IMR-90 (cell line): ENCODE measurements at places on chromosomes 6 and 20. TPM values are rescaled to one million over a fixed set of nuclear protein-coding genes. Genes with fewer than 3 reads are reported as not detected.

Gene TCF15
- not detected in 2 replicates for polyA plus RNA-seq

Gene RFX6
- polyA plus RNA-seq: not detected in 2 replicates

Gene XKR7
- not detected in 2 replicates for polyA plus RNA-seq

Gene RSPO4
- not detected in 2 replicates for polyA plus RNA-seq

Gene C6orf163
- 0.43 and 0.55 TPM in 2 replicates for polyA plus RNA-seq

Gene ZSCAN12
- polyA plus RNA-seq: 1.6 and 2.0 TPM in 2 replicates

Gene CGA
- polyA plus RNA-seq: 0.15 and 0.17 TPM in 2 replicates

Gene TRIM40
- not detected in 2 replicates for polyA plus RNA-seq

- DNase-seq: no peak
These were observed 41.1 kb downstream of the SUN5 start for GRCh38 chr20:32963176-32963575.

- peak; percentile 23 for DNase-seq
These were observed 223.6 kb downstream of the KIF16B start for GRCh38 chr20:16349523-16350260.

DNA sequence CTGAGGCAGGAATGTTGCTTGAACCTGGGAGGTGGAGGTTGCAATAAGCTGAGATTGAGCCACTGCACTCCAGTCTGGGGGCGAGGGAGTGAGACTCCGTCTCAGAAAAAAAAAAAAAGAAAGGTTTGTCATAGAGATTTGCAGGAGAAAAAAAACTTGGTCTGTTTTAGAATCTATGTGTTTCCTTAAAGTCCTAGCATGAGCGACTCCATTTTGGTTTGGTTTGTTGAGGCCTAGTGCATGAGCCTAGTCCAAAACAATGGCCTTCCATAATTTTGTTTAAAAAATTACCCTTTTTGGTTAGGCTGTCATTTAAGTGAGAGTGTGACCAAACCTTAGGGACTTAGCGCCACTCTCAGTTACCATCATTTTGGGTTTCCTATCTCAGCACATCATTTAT, 8.2 kb upstream of the GNMT start:
- DNase-seq: no peak

DNA sequence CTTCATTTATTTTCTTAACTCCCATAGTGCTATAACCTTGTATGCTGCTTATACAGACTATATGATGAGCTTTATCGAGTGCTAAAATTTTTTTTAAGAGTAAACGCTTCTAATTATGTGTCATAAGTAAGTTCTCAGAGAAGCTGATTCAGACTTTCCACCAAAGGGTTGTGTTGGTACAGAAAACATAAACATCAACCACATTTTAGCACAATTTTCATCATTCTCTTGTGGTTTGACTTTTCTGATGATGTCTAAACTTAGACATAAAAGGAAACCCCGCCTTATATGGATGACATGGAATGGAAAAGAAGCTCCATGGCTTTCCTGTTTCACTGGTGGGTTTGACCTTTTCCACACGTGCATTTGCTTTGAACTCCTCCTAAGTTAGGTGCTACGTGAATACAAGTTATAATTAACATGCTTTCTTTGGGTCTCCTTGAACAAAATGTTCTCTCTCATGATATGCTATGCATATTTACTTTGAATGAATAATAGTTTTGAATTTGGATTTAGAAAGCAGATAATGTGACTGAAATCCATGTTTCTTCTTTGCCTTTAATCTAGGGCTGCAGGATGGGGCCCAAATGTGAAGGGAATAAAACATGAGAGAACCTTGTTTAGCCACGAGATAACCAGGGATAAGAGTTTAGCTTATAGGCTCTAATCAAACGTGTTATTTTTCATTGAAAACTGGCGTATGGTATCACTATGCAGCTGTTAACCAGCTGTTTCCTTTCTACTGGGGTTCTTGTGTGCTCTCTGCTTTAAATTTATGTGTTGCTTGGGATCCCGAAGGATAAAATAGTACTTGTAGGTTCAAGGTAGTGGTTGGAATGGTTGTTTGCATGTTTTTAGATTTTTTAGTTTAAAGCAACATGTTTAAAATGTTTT, 127.1 kb upstream of the AHI1 start:
- DNase-seq: peak; percentile 46

DNA sequence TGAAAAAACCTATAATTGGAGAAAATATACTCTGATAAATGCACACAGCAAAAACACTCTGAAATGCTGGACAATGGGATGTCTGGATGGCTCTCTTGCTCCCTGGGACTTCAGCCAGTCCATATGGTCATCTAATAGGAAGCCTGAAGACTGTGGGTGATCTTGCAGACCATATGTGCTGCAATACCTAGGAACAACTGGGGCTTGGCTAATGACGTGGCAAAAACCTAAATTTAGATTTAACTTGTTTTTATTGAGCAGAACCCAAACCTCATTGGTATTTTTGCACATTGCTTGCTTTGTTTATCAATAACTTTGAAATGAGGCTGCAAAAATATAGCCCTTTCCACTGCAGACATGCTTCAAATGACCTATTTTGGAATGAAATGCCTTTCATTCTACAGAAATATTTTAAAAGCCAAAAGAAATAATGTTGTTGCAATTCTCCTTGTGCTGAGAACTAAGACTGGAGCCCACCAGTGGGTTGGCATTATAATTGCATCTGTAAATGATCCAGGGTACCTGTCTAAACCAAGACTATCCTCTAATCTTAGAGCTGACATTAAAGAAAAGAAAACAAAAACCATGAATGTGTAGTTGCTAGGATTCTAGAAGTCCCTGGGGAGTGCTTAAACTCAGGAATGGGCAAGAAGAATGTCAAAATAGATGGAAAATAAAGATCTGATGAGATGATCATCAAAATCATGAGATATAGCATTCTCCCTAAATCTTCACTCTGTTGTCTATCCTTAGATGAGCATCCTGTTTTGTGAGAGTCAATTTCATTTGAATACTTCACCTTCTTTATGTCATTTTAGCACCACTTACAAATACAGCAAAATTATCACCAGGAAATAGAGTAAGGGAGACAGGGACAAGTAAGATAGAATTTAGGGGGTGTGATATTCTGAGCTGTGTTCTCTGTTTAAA, 152.1 kb upstream of the RIMS1 start:
- DNase-seq: peak; percentile 4

- DNase-seq: no peak
These were observed 328.4 kb downstream of the DHX35 start for GRCh38 chr20:39290575-39290974.

DNA sequence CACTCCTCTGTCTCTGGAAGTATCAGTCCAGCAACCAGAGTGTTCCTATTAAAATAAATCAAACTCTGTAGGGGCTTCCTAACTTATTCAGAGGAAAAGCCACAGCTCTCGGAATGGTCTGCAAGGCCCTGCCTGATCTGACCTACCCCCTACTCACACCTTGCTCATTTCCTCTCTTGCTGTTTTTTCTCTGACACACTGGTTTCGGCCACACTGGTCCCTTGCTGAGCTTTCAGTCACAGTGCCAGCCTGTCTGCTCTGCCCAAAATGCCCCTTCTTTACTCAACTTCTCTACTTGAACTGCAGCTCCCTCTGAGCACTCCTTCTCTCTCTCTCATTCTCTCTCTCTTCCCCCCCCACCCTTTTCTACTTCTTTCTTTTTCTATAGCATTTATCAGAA, 430.2 kb downstream of the UTRN start:
- DNase-seq: no peak

- peak; percentile 97 for DNase-seq
These were observed 69.4 kb upstream of the NAA20 start for GRCh38 chr20:19947611-19948264.

DNA sequence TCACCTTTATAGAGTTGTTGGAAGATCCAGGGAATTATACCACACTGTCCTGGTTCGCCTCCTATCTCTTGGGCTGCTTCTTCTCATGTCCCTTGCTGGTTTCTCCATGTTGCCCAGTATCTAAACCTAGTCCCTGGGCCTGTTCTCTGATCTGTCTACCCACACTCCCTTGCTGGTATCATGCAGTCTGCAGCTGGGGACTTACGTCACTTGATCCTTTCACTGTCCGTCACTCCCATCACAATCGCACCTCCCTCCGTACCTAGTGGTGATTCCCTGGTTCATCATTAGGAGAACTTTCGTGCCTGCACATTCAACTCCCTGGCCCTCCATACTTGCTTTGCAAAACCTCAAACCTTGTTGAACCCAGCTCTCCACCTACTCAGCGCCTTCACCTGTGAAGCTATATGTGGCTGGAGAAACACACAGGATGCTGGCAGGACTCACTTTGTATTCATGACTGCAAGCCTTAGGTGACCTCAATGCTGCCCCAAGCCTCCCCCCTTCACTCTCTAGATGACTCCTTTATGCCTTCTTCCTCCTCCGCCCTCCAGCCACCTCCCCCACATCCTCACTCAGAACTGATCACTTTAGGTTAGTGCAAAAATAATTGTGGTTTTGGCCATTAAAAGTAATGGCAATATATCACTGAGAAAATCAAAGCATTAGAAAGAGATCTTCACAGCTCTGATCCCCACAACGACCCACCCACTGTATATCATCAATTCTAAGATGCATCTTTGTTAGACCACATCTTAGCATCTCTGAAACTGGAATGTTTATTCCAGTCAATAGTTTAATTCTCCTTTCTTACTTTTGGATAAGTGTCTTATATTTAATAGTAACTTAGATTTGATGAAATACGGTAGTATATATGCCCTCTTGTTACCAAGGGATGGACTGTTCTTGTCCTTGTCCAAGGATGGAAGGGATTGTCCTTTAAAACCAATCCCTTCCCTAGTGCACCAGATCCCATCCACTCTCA, 26.4 kb downstream of the GDAP1L1 start:
- DNase-seq: no peak

GRCh38 chr20:59334651-59335300, 34.4 kb downstream of the EDN3 start:
- no peak for DNase-seq

DNA sequence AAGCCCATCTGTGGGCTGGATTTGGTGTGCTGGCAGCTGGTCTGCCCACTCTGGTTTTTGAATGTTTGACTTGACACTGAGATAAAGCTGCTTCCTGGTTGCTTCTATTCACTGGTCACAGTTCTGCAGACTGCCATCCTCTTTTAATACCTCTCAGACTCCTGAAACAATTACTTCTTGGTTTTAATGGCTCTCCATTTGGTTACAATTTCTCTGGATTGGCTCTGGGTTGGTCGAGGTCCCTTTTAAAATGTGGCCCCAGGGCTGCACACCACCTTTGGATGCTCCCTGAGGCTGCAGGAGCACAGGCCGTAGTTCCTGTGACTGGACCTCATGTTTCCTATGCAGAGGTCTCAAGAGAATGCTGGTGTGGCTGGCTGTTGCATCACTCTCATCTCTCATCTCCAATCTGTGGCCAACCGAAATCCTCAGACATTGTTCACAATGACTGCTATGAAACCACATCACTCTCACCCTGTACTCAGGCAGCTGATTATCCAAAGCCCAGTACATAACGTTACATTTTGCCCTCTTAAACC, 98.5 kb downstream of the INSM1 start:
- DNase-seq: peak; percentile 85

DNA sequence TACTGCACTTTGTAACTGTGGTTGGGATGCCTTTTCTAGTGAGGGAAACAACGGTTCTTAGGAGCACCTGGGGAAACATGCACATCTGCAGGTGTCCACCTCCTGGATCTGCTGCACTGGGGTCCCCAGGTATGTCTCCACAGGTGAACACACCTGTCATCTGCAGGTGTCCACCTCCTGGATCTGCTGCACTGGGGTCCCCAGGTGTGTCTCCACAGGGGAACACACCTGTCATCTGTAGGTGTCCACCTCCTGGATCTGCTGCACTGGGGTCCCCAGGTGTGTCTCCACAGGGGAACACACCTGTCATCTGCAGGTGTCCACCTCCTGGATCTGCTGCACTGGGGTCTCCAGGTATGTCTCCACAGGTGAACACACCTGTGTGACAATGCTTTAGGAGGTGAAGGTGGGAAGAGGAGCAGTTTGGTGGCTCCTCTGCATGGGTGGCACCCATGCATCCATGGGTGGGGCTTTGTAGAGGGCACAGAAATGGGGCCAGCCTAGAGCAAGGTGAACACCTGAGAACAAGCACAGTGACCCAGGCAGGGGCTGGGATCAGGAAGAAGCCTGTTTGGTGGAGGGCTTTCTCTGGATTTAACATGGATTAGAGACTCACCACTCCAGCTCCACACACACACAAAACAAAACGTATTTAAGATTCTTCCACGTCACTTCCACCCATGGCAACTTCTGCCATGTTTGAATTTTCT, 206.0 kb upstream of the CDH4 start:
- DNase-seq: no peak
